ENCODE measurements at places on chromosomes 11 and 22.

- no peak for DNase-seq
Observed at GRCh38 chr11:59542142-59542810, 30.9 kb downstream of the OR4D9 start.

DNA sequence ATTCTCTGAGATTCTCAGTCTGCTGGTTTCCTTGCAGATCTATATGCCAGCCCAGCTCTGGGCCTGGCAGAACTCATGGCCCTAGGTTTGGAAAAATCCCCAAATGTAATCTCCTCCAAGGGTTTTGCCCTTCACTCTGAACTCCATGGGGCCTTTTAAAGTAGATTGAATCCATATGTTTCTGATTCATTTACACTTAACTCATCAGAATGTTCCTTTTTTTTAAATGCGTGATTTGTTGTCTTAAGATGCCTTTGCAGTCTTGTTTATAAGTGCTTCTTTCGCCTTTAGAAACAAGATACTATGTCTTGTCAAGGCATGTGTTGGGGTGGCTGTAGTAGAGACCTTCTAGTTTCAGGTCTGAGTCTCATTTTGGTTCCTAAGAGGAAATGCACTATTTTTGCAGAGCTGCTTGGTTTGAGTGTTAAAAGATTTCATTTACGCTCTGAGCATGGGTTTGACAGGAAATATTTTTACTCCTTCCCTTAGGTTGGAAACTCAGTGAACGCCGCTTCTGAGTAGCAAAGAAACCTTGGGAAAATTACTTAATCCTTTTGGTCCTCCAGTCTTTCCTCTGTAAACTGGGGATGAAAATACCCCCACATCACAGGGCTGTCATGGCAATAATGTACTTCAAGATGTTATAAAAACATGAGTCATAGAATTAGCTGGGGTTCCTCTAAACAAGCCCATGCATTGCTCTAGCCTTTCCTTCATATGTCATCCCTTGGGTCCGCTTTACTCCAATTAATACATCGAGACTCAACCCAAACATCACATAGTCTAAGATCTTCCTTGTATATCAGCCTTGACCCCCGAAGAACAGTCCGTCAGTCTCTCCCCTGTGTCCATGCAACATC, 83.5 kb downstream of the SNX19 start:
- no peak for DNase-seq

GRCh38 chr11:59403546-59403945, 22.7 kb downstream of the OR5A2 start:
- DNase-seq, result no peak

GRCh38 chr22:20488946-20489345, 6.6 kb downstream of the KLHL22 start:
- no peak for DNase-seq

DNA sequence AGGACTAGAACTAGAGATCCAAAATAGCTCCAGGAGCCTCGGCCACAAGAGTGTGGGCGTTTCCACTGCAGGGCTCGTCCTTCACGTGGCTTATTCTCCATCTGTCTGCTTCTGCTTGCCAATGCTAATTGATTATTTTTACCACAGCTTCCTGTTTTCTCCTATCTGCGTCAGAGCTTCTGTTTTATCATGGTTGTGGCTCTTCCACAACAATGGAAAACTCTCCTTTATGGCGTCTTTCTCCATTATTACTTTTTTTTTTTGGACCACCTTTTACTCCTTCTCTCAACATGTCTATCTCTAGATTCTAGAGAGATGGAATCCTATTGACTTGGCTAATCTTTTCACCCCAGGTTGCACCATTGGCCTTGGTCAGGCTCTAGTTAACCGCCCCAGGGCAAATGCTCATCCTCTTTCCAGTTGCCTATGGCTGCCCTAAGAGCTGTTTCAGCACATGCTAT, 25.9 kb downstream of the CAT start:
- no peak for DNase-seq

Data from NCI-H1417 treated with DMSO at 0.1 percent for 48 hours (cell line).